ENCODE measurements at places on chromosomes 13 and 19.
A peak's percentile ranks its signal among the peaks of the same experiment; 100 is the strongest.

DNA sequence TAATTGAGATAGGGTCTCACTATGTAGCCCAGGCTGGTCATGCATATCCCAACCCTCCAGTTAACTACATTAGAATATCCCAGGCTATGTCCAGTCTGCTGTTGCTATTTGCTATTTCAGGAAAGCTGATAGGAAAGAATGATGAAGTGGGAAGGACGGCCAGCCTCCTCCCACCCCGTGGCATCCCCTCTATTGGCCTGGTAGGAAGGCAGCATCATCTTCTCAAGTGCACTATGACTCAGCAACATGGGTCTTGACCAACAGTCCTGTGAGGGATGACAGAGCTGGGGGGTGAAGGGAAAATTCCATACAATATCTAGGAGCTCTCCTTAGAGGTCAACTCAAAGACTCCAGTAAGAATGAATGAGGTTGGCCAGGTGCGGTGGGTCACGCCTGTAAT is 48.0 kb upstream of the ABCC4 start:
- DNase-seq, result no peak

GRCh38 chr13:104114101-104114500 is 1047.9 kb upstream of the SLC10A2 start:
- DNase-seq, result no peak

- DNase-seq, result peak; percentile 12
Observed at GRCh38 chr19:12774588-12775555, at the start of gene HOOK2. HOOK2 (minus strand) TSS chr19:12775552; CDS start chr19:12775449, 103 bp downstream.

GRCh38 chr19:54460230-54461005 is 3.2 kb downstream of the LENG9 start:
- no peak for DNase-seq

- no peak for DNase-seq
Observed at GRCh38 chr13:110521946-110522345, 39.6 kb downstream of the RAB20 start.

- no peak for DNase-seq
Observed at GRCh38 chr13:42973581-42973980, 18.5 kb downstream of the EPSTI1 start.

DNA sequence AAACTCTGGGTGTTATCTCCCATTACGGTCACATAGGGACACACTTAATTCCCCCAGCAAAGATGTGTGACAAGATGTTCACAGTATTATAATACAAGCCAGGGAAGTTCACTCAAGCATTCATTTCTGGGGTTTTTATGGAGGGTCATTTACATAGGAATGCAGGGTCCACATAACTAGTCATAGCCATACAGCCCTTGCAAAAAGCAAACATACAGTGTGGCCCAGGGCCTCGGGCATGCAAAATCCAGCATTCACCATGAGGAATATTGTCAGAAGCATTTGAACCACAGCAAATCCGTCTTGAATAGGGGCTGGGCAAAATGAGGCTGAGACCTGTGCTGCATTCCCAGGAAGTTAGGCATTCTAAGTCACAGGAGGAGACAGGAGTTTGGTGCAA is 13.0 kb upstream of the ZNF460 start:
- no peak for DNase-seq

DNA sequence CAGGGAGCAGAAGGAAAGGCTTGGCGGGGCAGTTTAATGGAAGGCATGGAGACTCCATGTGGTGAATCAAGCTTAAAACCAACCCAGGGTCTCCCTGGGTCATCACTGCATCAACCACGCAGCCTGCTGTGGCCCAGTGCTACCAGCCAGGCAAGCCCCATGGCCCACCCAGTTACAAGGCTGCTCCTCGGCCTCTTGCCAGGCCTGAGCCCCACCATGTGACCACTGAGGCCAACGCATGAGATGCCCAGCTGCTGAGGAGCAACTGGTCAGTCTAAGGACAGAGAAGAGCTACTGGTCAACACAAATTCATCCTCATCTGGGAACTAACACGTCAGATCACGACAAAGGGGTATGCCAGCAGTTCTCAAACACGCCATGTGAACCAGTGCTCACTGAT is 15.4 kb upstream of the KPTN start:
- DNase-seq, result no peak

- no peak for DNase-seq
Observed at GRCh38 chr13:108273429-108274118, 4.1 kb downstream of the TNFSF13B start.

DNA sequence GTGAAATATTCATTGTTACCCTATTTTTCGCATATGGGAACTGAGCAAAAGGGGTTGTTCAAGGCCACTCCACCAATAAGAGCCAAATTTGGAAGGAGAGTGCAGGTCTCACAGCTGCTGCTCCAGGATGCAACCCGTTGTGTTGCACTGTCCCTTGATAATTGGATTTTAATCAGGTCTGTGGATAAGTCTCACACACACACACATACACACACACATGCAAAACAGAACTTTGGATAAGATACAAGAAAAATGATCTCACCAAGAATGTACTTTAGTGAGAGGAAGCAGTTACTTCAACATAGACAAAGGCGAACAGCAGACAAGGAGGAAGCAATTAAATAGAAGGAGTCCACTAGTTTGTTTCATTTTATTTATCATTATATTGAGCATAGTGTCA is 127.3 kb upstream of the EDNRB start:
- DNase-seq, result no peak

DNA sequence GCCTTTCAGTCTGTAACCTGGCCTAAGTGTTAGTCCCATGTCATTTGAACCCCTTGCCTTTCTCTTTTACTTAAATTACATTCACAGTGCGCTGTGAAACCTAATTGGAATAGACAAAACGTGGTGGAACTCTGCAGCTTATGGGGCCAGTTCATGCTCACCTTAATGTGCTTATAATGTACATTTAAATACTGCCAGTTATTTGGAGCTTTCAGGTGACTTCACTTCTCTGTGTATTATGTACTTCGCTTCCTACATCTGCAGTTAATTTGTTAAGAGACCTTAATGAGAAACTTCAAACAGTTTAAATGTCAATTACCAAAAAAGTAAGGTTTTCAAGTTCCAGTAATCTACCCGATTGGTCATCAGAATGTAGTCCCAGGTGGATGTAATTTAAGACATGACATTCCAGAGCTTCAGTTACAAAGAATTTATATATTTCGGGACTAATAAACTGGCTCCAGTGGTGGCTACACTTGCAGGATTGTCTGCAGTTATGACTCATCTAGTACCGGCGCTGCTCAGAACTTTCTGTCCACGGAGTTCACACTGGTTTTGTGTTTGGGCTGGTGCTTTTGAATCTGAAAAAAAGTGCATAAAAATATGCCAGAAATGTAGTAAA is 125.3 kb downstream of the TM9SF2 start:
- DNase-seq, result no peak

DNA sequence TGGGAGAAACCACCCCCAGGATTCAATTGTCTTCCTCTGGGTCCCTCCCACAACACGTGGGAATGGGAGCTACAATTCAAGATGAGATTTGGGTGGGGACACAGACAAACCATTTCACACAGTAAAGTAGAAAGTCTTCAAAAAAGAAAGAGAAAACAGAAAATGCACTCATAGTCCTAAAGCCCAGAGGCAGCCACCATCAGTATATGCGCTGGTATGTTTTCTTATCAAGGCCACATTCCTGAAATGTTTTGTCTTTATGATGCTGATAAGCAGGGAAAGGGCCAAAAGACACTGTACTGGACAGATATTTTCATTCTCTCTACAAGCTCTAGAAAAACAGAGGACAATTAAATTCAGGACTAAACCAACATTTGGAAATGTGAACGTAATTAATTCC is 375.8 kb upstream of the TSHZ3 start:
- DNase-seq, result no peak

DNA sequence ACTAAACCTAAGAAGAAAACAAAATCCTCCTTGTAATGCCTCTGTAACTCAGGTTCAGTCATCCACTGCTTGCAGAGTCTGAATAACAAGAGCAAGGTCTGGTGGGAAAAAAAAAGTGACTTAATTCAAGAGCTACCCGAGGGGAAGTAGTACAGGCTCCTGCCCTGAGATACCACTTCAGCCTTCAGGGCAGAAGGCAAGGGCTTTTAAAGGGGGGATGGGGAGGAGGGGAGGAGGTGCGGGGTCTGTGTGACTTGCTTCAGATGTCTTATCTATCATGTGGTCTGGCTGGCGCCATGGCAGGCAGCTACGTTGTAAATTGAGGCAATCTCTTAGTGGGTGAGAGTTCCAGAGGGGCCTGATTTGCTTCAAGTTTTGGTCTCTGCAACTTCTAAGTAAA is 66.7 kb downstream of the LRRC63 start:
- DNase-seq, result no peak

- no peak for DNase-seq
Observed at GRCh38 chr13:21348488-21349120, 110.5 kb downstream of the ZDHHC20 start.

GRCh38 chr13:49812812-49813211 is 20.3 kb upstream of the KPNA3 start:
- no peak for DNase-seq

- DNase-seq, result no peak
Observed at GRCh38 chr19:660793-661426, 2.1 kb downstream of the RNF126 start.

DNA sequence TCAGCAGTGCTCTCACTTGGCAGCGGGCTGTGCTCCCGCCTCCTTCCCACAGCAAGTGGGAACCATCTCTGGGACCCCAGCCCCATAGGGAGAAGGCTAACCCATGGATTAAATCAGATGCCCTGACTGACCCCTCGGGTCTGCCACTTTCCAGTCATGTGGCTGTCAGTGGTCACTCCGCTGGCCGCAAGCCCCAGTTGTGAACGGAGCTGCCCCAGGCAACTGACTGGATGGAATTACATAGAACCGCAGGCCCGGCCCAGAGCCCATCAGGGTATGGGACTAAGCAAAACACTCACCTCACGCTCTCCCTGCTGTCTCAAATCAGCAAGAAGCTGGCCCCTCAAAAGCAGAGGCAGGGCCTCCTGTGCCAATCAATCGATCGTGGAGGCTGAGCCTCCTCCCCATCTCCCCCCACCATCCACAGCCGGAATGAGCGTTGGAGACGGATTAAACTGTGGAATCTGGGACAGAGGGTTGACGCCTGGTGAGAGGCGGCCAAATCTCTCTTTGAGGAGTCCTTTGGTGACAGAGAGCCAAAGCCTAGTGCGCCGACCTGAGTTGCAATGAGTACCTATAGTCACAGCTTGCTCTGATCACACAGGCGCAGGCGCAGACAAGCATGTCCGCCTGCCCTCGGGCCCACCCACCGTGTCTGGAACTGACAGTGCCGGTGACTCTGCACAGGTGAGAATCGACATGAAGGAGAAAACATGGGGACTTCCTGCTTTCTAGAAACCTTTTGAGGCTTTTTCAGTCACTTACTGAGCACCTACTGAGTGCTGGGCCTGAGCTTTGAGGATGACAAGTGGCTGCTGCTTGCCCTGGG is 38.7 kb downstream of the PBX4 start:
- DNase-seq, result no peak

- DNase-seq, result no peak
Observed at GRCh38 chr13:100536643-100537180, 51.9 kb downstream of the GGACT start.

- no peak for DNase-seq
Observed at GRCh38 chr13:35478271-35479037, 2.0 kb upstream of the MAB21L1 start.

DNA sequence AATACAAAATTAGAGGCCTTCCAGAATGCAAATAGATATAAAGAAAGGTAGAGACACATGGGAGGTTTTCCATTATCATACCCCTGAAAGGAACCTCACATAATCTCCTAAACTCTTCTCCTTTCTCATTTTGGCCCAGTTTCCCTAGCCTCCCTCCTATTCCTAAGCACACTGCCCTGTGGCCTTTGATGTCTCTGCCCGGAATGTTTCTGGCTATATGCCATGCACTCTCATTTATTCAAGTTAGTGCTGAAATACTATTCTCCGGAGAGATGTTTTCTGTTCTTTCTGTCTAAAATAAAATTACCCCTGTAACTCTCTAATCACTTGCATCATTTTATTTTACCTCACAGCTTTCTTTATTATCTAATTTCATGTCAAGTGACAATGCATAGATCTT is 1287.7 kb downstream of the SLITRK5 start:
- no peak for DNase-seq

GRCh38 chr19:35666251-35666913 is at the start of gene UPK1A:
UPK1A (plus strand) TSS chr19:35666517; CDS start chr19:35666813, 296 bp downstream.
- DNase-seq, result no peak

DNA sequence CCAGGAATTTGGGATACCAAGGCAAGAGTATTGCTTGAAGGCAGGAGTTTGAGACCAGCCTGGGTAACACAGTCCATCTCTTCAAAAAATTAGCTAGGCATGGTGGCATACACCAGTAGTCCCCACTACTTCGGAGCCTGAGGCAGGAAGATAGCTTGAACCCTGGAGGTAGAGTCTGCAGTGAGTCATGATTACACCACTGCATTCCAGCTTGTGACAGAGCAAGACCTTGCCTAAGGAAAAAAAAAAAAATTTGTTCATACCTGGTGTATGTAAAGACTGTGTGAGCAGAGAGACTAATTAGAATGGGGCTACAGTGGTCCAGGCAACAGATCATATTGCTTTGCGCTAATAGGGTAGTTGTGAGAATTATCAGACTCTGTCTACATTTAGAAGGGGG is 778.3 kb upstream of the PCDH20 start:
- no peak for DNase-seq

DNA sequence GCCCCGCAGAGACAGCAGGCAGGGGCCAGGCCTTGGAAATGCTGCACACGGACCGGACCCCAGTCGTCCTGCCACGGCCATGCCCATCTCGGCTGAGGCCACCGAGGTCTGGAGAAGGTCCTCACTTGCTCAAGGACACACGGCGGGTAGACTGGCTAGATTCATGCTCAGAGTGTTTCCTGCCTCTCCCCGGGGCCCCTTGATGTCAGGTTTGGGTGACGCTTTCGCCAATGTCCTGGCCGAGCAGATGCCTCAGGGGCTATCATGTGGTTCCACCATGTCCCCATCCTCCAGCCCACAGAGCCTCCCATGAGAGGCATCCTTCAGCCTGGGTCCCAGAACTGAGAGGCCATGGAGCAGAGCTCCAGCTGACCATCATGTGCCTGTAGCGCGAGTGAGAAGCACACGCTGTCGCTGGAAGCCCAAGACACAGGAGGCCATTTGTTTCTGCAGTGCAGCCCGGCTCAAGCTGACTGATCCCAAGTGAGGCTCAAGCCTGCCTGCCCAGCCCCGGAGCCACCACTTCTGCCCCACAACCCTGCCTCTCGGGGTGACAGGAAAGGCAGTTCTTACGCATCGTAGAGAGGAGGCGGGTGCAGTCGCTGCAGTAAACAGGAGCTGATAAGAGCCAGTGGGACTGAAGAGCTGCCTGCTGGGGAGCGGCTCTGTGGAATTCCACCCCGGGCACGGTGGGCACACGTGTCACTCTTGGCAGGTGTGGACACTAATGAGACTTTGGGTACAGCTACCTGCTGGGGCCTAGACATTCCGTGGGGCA is 53.9 kb upstream of the GAS6 start:
- DNase-seq, result no peak

GRCh38 chr19:58451358-58452101 is at the start of gene ZNF324B:
ZNF324B (plus strand) TSS chr19:58451622; CDS start chr19:58453702, 2,080 bp downstream.
- DNase-seq, result peak; percentile 98
